Activated T-cell treated with anti-CD3 and anti-CD28 coated beads, Interleukin-2, amount 50 U/mL, for 24 hours (primary cell): ENCODE measurements at places on chromosomes 11 and 22.

- H3K4me1 ChIP-seq = no peaks in the 10 kb centered on the region
- DNase-seq = no peak
- H3K36me3 ChIP-seq = no peaks in the 10 kb centered on the region
- H3K27ac ChIP-seq = no peak overlapping the region
- H3K4me3 ChIP-seq = no peak overlapping the region
Observed at GRCh38 chr22:20227363-20227762, 40.8 kb downstream of the RTN4R start.

GRCh38 chr11:25876456-25876965 lies 455.4 kb upstream of the ANO3 start:
- no peak for DNase-seq
- no peaks in the 10 kb centered on the region for H3K36me3 ChIP-seq
- no peaks in the 10 kb centered on the region for H3K27me3 ChIP-seq
- no peaks in the 10 kb centered on the region for H3K4me1 ChIP-seq

GRCh38 chr22:38082986-38083710 lies 836 bp downstream of the SLC16A8 start:
- H3K27ac ChIP-seq = no peak overlapping the region
- H3K4me1 ChIP-seq = peaks cover 3% of the 10 kb centered on the region
- no peak for DNase-seq
- peaks cover 40% of the 10 kb centered on the region for H3K27me3 ChIP-seq
- no peak overlapping the region for H3K4me3 ChIP-seq
- no peaks in the 10 kb centered on the region for H3K36me3 ChIP-seq

DNA sequence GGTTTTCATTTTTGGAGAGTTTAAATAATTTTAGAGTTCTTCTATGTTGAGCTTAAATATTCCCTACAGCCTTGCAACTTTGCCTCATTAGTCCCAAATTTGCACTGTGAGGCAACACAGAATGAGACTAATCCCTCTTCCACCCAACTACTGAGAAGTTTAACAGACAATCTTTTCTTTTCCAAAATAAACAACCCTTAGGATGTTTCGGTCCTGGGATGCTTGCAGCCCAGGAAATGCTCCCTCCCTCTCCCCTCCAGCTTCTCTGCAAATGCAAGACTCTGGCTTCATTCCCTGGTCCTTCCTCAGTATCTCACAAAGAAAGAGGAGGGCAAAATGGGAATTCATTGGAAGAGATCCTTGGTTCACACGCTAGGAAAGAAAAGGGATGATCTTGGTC lies 222.5 kb downstream of the ST3GAL4 start:
- no peak for DNase-seq
- H3K27ac ChIP-seq = no peak overlapping the region
- H3K4me3 ChIP-seq = no peak overlapping the region
- H3K27me3 ChIP-seq = peaks cover 6% of the 10 kb centered on the region
- H3K36me3 ChIP-seq = no peaks in the 10 kb centered on the region

DNA sequence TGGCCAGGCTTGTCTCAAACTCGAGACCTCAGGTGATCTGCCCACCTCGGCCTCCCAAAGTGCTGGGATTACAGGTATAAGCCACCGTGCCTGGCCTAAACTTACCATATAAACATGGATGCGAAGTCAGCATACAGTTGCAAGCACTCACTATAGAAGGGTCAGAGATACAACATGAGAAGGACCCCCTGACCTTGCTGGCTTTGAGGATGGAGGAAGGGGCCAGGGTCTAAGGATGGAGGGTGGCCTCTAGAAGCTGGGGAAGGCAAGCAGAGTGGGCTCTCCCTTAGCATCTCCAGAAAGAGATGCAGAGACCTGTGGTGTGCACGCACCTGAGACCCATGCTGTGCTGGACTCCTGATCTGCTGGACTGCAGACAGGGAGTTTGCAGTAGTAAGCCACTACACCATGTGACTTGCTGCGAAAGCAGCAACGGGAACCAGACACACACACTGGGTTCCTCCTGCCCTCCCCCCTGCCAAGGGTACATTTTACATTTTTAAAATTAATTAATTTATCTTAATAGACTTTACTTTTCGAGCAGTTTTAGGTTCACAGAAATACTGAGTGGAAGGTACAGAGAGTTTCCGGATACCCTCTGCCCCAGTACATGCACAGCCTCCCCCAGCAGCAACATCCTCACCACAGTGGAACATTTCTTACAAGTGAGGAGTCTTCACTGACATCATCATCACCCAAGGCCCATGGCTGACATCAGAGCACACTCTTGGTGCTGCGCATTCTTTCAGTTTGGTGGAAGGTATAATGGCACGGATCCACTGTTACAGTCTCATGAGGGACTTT lies 170.1 kb upstream of the B3GAT1 start:
- H3K4me3 ChIP-seq = no peak overlapping the region
- no peaks in the 10 kb centered on the region for H3K36me3 ChIP-seq

GRCh38 chr22:17699696-17700340 lies 61.3 kb downstream of the BCL2L13 start:
- DNase-seq = no peak
- peaks cover 3% of the 10 kb centered on the region for H3K4me1 ChIP-seq
- no peak overlapping the region for H3K4me3 ChIP-seq
- no peaks in the 10 kb centered on the region for H3K27me3 ChIP-seq
- peaks cover 56% of the 10 kb centered on the region for H3K36me3 ChIP-seq
- no peak overlapping the region for H3K27ac ChIP-seq

GRCh38 chr11:116189408-116190170 lies 583.2 kb downstream of the BUD13 start:
- no peak for DNase-seq
- peaks cover 2% of the 10 kb centered on the region for H3K4me1 ChIP-seq
- no peak overlapping the region for H3K27ac ChIP-seq
- H3K4me3 ChIP-seq = no peak overlapping the region
- H3K36me3 ChIP-seq = no peaks in the 10 kb centered on the region

DNA sequence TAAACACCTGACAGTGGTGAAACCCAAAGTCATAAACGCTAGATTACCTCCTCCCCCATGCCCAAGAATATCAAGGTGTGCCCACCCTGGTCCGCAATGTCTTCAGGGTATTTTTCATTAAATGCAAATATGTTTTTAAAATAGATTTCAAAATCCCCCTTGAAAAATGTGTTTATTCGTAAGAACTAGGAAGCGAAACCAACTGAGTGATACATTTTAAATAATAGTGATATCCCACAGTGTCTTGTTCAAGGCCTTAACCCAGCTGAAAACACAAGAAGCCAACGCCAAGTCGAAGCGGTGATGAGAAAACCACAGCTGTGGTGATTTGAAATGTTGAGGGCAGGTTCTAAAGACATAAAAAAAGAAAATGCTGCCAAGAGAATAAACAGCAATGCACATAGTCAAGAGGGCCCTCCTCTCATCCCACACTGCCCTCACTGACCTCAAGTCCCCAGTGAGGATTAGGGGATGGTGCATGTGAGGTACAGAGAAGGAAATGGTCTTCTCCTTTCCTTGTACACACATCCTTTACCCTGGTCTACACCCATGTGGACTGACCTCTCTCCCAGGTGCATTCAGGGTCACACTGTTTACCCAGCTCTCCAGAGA lies 25.5 kb downstream of the KCNJ1 start:
- H3K4me1 ChIP-seq = peaks cover 65% of the 10 kb centered on the region
- H3K27ac ChIP-seq = no peak overlapping the region
- H3K4me3 ChIP-seq = no peak overlapping the region
- H3K27me3 ChIP-seq = no peaks in the 10 kb centered on the region
- DNase-seq = no peak

DNA sequence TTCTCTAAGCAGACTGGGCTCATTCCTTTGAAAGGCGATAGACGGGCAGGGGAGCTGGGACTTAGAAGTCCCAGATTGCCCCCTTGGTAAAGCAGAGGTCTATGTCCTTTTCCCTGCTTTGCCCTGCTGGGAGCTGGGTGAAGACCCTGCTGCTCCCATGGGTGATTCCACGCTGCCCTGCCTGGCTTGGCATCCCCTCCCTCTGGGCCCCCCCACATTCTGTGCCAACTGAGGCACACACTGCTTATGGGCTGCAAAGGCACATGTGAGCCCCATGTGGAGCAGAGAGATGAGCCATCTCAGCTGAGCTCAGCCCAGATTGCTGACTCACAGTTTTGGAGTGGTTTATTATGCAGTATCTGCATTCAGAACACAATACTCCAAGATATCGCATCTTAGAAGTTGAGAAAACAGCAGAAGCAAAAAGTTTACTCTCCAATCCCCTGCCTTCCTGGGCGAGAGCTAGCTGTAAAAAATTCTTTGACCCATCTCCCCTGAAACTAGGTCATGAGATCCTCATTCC lies 127.2 kb downstream of the ST3GAL4 start:
- no peak overlapping the region for H3K27ac ChIP-seq
- H3K4me1 ChIP-seq = peaks cover 14% of the 10 kb centered on the region
- H3K36me3 ChIP-seq = no peaks in the 10 kb centered on the region

DNA sequence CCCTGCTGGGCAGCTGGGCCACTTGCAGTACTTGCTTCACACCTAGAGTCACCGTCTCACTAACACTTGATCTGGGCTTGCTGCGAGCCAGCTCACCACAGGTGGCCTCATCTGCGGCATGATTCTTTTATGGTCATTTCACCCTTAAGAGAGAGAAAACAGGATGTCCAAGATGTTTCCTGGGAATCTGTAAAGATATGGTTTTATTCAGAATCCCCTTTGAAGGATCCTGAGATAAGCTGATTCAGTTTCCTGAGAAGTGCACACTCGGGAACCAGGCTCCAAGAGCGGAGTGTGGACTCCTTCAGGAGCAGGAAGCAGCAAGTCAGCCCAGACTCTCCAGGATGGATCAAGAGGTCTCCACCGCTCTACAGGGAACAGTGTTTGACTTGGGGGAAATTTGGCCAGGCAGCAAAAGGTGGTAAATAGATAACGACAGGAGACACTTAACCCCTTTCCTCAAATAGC lies 21.8 kb upstream of the TP53AIP1 start:
- H3K27me3 ChIP-seq = no peaks in the 10 kb centered on the region
- peaks cover 28% of the 10 kb centered on the region for H3K4me1 ChIP-seq
- DNase-seq = no peak
- H3K27ac ChIP-seq = peak overlapping the region; percentile 39

GRCh38 chr22:46104881-46105493 lies 45.3 kb upstream of the PPARA start:
- no peak overlapping the region for H3K4me3 ChIP-seq
- no peaks in the 10 kb centered on the region for H3K36me3 ChIP-seq
- no peak overlapping the region for H3K27ac ChIP-seq
- H3K4me1 ChIP-seq = no peaks in the 10 kb centered on the region

DNA sequence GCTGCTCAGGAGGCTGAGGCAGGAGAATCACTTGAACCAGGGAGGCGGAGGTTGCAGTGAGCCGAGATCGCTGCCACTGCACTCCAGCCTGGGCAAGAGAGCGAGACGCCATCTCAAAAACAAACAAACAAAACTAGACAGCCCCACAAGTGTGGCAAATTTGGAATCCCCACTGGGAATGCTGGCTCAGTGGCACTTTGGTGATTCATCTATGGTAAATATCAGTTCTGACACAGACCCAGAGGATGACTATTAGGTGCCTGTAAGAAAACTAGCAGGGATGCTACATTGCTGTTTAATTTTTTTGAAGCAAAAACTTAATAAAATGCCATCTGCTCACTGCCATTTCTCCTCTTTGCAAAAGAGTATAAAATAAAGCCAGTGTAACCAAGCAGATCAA lies 107.9 kb downstream of the NAT10 start:
- peaks cover 35% of the 10 kb centered on the region for H3K4me1 ChIP-seq
- H3K4me3 ChIP-seq = no peak overlapping the region

DNA sequence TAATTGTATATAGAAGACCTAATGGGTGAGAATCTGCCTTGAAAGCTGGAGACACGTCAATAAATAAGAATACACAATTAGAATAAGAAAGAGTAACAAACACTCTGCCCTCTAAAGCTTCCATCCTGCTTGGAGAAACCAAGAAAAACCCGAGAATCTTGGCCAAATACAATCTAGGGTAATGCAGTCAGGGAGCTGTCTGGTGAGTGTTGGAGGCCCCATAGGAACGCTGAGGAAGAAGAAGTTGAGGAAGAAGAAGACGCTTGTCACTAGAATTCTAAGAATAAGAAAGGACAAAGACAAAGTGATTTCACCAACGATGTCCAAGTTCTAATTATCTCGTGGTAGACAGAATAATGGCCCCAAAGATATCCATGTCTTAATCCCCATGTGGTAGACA lies 4485.9 kb upstream of the OR11H1 start:
- H3K27me3 ChIP-seq = no peaks in the 10 kb centered on the region
- H3K36me3 ChIP-seq = peaks cover 10% of the 10 kb centered on the region
- DNase-seq = no peak

GRCh38 chr11:16078936-16079335 lies 277.4 kb downstream of the SOX6 start:
- H3K36me3 ChIP-seq = no peaks in the 10 kb centered on the region
- H3K4me3 ChIP-seq = no peak overlapping the region
- H3K27me3 ChIP-seq = no peaks in the 10 kb centered on the region
- no peaks in the 10 kb centered on the region for H3K4me1 ChIP-seq
- H3K27ac ChIP-seq = no peak overlapping the region

DNA sequence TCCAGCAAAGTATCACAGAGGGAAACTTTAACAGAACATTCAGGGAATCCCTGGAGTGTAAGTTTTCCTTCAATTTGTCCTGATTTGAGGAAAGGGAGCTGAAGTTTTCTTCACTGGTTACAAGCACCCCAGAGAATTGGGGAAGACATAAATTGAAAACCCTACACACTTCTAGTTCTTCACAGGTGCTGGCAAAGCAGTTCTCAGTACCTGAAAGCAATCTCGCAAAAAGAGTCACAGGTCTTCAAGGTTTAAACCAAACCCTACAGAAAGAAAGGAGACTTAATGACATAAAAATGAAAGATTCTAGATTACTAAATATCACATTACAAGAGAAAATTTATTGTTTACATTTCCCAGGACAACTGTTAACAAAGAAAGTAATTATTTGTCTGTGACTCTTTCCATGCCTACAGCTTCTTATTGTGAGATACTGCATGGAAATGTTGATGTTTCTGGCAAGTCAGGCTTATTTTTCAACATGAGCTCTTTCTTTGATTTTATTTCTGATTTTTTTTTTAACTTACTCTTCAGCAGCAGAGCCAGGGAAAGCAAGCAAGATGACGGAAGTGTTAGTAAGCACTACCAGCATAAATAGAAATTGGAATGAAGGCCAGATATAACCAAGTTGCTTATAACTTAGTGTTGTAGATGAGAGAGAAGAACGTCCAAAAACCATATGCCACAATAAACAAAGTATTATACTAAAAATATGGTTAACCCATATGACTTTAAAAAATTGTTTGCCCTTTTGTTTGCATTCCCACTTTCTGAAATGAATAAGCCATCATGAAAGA lies 44.1 kb downstream of the FANCF start:
- H3K4me3 ChIP-seq = no peak overlapping the region
- no peaks in the 10 kb centered on the region for H3K27me3 ChIP-seq
- no peak for DNase-seq
- H3K36me3 ChIP-seq = no peaks in the 10 kb centered on the region
- peaks cover 3% of the 10 kb centered on the region for H3K4me1 ChIP-seq

DNA sequence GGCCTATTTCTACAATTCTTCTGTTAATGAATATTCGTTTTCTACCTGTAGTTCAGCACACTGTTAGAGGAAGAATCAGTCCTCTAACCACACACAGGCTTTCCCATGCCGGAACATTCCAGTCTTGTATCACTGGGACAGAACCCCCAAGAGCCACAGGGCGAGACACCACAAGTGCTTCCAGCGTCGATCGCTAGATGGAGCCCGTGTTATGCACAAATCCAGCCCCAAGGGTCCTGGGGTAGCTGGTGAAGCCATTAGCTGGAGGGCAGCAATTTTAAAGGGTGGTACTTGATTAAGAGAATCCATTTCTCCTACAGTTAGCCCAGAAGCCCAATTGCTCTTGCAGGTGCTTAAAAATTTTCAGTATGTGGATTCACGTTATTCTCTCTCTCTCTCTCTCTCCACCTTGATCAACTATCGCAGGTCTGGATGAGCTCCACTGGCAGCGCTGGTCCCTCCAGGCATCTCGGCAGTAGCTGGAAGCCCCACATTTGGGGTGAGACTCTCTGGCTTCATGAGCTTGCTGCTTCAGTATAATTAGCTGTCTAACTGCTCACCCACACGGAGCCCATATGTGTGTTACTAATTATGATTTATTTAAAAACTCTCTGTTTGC lies 148.2 kb upstream of the SNX19 start:
- H3K36me3 ChIP-seq = no peaks in the 10 kb centered on the region
- H3K27ac ChIP-seq = no peak overlapping the region
- no peaks in the 10 kb centered on the region for H3K4me1 ChIP-seq
